ENCODE measurements at places on chromosomes 13 and 19. TPM values are rescaled to one million over a fixed set of nuclear protein-coding genes. Genes with fewer than 3 reads are reported as not detected.
A peak's percentile ranks its signal among the peaks of the same experiment; 100 is the strongest.

DNA sequence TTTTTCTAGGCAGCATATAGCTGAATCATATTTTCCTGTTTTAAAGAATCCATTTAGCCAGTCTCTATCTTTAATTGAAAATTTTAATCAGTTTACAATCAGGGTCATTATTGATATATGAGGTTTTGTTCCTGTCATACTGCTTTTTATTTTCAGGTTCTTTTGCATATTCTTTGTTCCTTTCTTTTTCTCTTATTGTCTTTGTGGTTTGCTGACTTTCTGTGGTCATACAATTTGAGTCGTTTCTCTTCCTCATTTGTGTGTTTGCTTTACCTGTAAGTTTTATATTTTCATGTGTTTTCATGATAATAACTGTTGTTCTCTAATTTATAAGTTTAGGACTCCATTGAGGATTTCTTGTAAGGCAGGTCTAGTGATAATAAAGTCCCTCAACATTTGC, 812.6 kb downstream of the DACH1 start:
- DNase-seq: no peak

The IL12RB1 gene
- 0.07 TPM for total RNA-seq

DNA sequence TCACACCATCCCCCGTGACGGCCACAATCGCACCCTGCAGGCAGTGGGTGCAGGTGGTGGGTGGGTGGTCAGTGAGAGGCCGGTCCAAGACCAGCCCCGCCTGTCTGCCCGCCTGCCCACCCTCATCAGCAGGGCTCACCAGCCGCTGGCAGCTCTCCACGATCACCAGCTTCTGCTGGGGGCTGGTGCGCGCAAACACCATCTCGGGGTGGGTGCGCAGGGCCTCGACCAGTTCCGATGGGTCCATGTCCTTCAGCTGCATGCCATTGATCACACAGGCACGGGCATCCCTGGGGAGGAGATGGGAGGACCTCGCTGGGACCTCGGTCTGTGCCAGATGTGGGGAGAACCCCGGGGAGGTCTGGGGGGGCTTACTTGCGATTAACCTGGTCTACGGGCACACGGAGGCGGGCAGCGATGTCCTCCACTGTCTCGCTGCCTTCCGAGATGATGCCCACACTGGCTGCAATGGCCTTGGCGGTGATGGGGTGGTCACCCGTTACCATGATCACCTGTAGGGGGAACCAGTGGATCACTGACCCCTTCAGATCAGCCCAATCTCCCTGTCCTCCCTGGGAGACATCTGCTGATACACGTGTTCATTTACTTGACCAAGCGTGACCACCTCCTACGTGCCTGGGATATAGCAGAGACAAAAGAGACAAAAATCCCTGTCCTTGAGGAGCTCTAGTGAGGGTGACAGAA, 8.0 kb downstream of the ATP4A start:
- no peak for DNase-seq

- no peak for DNase-seq
These were observed 463.3 kb upstream of the KLF12 start for GRCh38 chr13:74597526-74597925.

DNA sequence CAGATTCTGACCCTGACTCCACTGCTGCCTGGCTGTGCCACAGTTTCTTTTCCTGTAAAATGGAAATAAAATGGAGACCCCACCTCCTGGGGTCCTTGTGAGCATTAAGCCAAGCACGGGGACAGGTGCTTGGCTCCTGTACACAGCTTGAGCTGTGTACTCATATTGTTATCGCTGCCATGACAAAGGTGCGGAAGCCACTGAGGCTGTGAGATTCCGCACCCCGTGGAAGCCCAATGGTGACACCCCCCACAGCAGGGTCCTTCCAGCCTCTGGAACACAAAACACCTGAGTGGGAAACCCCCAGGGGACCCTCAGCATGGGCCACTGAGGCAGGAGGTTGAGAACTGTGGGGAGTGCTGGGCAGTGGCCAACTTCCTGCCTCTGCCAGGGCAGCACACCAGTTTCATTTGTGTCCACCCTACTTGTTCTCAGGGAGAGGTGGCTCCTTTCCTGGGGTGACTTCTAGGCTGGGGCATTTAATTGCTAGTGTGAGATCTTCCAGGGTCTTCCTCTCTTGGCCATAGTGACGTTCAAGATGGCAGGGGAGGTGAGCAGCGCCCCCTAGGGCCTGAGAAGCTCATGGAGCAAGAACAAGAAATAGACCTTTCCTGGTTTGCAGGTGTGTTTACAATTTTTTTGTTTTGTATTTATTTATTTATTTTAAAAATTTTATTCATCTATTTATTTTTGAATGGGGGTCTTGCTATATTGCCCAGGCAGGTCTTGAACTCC, 5.4 kb upstream of the JSRP1 start:
- no peak for DNase-seq

DNA sequence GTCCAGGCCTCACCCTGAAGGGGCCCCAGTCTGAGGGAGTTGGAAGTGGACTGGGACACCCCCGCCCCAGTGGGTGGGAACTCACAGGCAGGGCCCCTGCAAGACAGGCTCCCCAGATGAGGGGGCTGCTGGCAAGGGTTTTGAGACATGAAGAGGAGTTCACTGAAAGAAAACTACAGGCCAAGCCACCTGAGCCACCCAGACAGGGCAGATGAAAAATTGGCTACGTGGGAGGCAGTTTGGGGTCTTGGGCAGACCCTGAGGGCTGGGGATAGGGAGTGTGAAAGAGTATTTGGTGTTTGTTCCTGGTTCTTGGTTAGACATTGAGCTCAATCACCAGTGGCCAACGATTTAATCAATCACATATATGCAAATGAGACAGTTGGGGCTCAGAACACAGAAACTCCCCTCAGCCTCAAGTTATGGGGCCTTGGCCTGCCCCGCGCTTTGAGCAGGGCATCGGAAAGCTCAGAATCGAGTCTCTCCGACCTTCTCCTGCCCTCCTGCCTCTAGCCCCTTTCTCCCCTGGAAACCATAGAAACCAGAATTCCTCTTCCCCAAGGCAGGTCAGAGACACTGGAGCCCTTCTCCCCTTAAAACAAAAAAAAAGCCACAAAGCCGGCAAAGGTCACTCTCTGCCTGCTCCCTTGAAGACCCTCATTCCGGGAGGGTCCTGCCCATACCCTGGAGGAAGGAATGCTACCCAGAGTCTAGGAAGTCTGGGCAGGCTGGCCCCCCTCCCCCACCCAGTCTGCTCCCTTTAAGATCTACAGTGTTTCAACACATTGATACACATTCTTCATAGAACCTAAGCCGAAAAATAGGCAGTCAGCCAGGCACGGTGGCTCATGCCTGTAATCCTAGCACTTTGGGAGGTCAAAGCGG, 1.3 kb upstream of the ISYNA1 start:
- DNase-seq: no peak

DNA sequence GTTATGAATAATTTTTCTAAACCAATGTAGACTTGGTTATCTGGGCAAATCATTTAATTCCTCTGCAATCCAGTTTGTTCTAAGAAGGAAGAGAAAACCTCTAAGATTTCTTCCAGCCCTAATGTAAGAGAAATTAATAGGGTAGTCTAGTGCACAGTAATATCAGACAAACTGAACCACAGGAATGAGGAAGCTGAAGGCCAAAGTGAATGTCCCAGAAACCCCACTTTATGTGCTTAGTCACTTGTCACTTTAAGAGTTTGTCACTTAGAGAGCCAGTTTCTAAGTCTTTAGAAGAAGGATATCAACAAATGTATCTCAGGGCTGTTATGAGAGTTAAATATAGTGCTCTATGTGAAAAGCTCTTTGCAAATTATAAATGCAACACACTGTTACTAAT, 750.6 kb downstream of the DIAPH3 start:
- no peak for DNase-seq

The KIR3DL2 gene
- total RNA-seq: not detected

The TLE6 gene
- total RNA-seq: 0.50 TPM

DNA sequence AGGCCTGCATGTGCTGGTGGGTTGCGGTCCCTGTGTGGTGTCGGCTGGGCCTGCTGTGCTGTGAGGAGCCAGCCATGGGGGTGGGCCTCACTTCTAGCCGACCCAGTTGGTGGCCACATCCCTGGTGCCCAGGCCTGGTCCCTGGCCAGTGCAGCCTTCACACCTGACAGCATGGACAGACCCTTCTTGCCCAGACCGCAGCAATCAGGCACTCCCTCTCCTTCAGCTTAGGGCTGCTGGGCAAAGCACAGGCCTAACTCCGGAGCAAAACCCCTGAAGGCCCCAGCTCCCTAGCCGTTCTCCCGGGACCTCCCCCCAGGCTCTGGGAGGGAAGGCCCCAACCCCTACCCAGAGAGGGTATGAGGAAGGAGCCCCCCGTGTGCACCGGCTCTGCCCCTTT, 6.6 kb upstream of the MCF2L start:
- no peak for DNase-seq

- peak; percentile 58 for DNase-seq
These were observed 81.0 kb downstream of the GPR12 start for GRCh38 chr13:26679411-26680122.

The SIGLEC10 gene
- total RNA-seq: 0.55 TPM

- DNase-seq: no peak
These were observed 967 bp downstream of the REXO1 start for GRCh38 chr19:1847348-1847683.

The KLHL1 gene
- not detected for total RNA-seq

DNA sequence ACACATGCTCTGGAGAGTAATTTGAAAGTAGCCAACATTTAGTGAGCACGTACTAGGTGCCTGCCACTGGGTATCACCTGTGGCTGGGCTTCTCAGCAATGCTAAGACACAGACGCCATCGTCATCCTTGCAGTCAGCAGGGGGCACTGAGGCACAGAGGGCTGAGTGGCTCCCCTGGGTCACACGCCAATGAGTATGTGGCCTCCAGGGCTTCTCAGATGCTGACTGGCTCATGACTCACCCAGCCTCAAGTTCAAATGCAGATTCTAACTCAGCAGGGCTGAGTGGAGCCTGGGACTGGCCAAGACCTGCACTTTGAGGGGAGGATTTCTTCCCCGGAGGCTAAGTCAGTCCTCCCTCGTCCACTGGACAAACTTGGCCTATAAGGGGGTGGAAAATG, 115.1 kb upstream of the CACNA1A start:
- peak; percentile 85 for DNase-seq

DNA sequence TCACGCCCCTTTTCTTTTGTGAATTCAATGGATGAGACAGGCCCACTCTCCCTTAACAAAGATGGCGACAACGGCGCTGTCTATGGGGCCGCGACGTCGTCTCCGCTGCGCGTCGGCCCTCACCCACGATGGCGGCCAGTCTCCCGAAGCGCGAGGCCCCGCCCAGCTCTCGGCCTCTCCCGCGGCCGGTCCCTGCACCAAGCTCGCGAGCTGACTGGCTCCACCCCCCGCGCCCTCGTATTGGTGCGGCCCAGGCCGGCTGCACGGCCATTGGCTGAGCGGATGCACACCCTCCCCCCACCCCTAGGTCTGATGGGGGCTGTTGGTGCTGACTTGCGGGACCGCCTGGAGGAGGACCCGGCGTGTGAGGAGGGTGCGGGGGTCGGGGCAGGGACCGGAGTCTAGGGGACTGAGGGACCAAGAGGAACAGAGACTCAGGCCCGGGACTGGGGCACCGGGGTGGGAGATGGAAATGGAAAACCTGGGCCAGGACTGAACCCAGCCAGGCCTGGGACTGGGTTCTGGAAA, 4.8 kb downstream of the SPHK2 start:
- peak; percentile 88 for DNase-seq

The UGGT2 gene
- total RNA-seq: 39.6 TPM

DNA sequence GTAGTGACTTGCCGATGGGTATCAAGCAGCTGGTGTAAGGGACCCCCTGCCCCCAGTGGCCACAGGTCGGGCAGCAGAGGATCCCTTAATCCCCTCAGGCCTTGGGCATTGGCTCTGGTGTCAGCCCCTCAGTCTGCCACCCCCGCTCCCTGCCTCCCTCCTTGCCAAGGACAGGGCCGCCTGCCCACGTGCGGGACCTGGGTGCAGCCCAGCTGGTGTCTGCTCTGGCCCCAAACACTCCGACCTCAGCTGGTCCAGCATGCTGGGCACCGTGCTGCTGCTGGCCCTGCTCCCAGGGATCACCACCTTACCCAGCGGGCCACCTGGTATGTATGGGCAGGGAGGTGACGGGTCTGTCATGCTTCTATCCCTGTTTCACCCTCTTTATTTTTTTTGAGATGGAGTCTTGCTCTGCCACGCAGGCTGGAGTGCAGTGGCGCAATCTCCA, at the start of gene TGFBR3L:
TGFBR3L (plus strand) TSS at position 233 of the 448 bp plus-strand sequence.
- DNase-seq: no peak

DNA sequence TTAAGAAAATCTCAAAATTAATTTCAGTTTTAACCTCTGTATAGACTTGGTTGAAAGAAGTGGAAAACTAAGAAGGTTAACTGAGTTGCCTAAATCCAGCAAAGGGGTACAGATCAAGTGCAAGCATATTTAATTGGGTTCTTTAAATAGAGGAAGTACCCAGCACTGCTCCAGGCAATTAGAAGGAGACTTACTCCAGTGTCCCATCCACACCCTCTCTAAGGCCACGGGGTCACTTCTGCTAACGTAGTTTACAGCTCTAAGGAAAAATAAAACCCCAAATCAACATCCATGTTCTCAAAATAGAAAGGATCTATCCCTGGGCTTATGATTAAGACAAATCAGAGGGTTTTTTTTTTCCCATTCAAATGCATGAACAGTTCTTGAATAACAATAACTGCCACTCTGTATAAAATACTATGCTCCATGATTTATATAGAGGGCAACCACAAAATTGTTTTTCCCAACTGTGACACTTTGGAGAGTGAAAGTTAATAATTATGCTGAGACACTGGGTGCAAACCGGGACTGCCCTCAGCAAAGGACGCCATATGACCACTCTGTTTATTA, 4.6 kb downstream of the FRY start:
- no peak for DNase-seq
